GM12878 (cell line): ENCODE measurements at places on chromosomes 1 and 21. TPM values are rescaled to one million over a fixed set of nuclear protein-coding genes. Genes with fewer than 3 reads are reported as not detected.

Gene KCNA3
- total RNA-seq, result 3.1 and 3.3 TPM in 2 replicates

Gene ADGRL4
- not detected in 2 replicates for total RNA-seq

Gene RGS4
- total RNA-seq, result not detected in 2 replicates

Gene SCAF4
- total RNA-seq, result 44.8 and 49.3 TPM in 2 replicates

Gene CFAP141
- not detected in 2 replicates for total RNA-seq

Gene AGRN
- total RNA-seq, result 40.4 and 41.8 TPM in 2 replicates

Gene CYYR1
- total RNA-seq, result 0.13 TPM in 1 of 2 replicates, not detected in the other

Gene ITLN1
- total RNA-seq, result not detected in 2 replicates
